ENCODE measurements at places on chromosomes 16 and 17. TPM values are rescaled to one million over a fixed set of nuclear protein-coding genes. Genes with fewer than 3 reads are reported as not detected.

DNA sequence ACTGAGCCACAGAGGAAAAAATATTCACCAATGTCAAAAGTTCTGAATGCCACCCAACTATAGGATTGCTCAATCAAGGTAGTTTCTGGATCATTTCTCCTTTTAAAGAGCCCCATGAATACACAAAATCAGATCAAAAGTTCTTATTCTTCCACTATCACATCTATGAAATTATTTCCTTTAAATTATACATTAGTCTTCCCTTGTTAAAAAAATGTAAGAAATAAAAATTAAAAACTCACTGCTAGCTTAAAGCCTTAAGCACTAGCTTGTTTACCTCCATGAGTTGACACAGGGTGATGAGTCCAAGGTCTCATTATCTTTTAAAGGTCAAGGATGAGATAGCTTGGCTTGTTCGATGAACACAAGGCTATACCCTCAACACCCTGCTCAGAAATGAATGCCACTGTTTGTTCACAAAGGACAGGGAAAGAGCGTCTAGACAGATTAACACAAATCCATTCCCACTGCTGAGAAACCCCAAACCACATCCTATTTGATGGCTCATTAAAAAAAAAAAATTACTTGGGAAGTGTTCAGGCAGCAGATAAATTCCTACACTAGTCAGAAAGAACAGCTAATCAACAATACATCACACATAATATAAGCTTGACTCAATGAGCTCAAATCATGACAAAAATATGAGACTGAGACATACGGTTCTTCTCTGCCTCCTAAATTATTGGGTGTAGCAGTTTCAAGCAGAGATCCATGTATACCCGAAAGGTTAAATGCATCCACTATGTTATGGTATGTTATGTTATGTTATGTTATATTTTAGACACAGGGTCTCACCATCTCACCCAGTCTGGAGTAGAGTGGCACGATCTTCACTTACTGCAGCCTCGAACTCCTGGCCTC, 118.9 kb downstream of the PARN start:
- H3K27me3 ChIP-seq: no peaks in the 10 kb centered on the region
- H3K4me1 ChIP-seq: peaks cover 28% of the 10 kb centered on the region
- peak; percentile 72 for DNase-seq
- no peak overlapping the region for H3K4me3 ChIP-seq

- H3K4me1 ChIP-seq: peaks cover 39% of the 10 kb centered on the region
- H3K27me3 ChIP-seq: no peaks in the 10 kb centered on the region
- no peaks in the 10 kb centered on the region for H3K36me3 ChIP-seq
- H3K27ac ChIP-seq: no peak overlapping the region
- H3K4me3 ChIP-seq: no peak overlapping the region
These were observed 292.6 kb upstream of the CDH11 start for GRCh38 chr16:65414284-65414984.

SLC12A3 gene
- total RNA-seq: not detected

PSME3IP1 gene
- total RNA-seq: 142 TPM

- no peak within 1 kb of the TSS for H3K4me3 ChIP-seq
- H3K4me1 ChIP-seq: peaks cover under 1% of the 10 kb centered on the region
- no peaks in the 10 kb centered on the region for H3K36me3 ChIP-seq
- DNase-seq: no peak
- no peaks in the 10 kb centered on the region for H3K27me3 ChIP-seq
These were observed at the start of gene SEPTIN1 for GRCh38 chr16:30382111-30382881. SEPTIN1 (minus strand) TSS chr16:30382561; CDS start chr16:30382542, 19 bp downstream.

CCL13 gene
- not detected for total RNA-seq

DNA sequence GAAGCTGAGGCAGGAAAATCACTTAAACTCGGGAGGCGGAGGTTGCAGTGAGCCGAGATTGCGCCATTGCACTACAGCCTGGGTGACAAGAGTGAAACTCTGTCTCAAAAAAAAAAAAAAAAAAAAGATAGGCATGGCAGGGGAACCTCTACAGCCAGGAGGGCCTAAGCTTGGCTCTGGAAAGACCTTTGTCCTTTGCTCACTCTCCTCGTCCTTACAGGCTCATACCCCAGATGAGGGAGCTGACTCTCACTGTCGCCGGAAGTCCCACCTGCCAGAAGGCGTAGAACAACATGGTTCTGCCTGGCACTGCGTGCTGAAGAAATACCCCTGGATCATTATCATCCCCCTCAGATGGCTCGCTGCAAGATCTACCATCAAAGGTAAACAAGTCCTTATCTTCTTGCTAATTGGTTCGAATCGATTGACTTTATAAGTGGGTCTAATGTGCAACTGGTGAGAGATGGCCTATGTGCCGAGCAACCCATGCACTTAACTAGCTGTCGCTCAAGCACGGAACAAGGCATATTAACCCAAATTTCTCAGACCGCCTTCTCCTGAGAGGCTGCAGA, 29.7 kb downstream of the RTN4RL1 start:
- DNase-seq: no peak
- H3K4me3 ChIP-seq: no peak overlapping the region
- no peak overlapping the region for H3K27ac ChIP-seq
- H3K36me3 ChIP-seq: no peaks in the 10 kb centered on the region

All from SJCRH30 (cell line).